Right cardiac atrium (tissue), 5 donors: ENCODE measurements at places on chromosomes 4 and X. TPM values are rescaled to one million over a fixed set of nuclear protein-coding genes. Genes with fewer than 3 reads are reported as not detected.

GRCh38 chr4:178937130-178937529 is 1494.9 kb upstream of the AGA start:
- DNase-seq = no peak

DNA sequence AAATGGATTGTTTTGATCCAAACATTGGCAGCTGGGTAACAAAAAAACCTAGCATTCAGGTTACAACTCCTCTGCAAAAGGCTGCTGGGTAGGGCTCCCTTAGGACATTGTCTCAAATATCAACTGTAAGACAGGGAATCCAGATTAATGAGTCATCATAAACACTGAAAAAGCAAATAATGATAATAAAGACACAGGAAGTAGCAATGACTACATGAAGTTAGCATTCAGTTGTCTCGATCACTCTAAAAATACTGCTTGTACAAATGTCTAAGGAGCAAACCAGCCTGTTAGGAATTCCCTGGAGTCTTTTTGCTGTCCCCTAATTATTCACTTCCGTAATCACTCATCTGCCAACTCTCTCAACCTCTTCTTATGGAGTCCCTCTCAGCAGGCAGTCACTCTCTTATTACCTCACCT is 259.2 kb downstream of the GPC3 start:
- no peak for DNase-seq

DNA sequence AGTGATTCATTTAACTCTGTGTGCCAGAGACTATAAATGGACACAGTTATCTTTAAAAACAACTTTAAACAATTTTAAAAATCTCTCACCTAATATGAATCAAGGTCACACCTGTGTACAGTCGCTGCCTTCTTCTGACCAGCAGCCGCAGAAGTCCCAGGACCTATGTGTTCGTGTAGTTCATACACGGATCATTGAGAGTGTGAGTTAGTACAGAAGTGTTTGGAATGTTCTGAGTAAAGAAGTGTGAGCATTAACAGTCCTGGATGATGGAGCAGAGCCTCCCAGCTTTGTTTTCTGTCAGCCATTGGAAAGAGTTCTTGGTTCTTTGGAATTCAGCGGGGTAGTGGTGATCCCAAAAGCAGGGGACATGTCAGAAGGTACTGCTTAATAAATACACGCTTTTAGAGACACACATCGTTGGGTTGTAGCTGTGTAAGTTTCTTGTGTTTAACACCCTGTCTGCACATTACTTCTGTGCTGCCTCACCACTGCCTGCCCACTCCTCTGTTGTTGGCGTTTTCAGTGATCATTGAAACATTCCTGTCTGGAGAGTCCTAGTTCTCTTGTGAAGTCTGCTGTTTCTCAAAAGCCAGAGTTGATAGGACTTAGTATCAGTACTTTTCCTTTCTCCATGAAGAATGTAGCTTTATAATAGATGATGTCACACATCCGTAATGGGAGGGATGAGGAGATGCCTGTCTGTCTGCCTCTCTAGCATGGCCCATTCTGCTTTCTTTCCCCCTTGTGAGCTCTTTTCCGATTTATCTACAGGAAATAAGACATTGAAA is 90.6 kb downstream of the PTTG2 start:
- no peak for DNase-seq

GRCh38 chrX:77694491-77694890 is 91.5 kb downstream of the ATRX start:
- no peak for DNase-seq

ASB9 gene
- 0.96 TPM for total RNA-seq

- no peak for DNase-seq
These were observed 9.8 kb upstream of the SLC7A11 start for GRCh38 chr4:138251938-138252337.

DNA sequence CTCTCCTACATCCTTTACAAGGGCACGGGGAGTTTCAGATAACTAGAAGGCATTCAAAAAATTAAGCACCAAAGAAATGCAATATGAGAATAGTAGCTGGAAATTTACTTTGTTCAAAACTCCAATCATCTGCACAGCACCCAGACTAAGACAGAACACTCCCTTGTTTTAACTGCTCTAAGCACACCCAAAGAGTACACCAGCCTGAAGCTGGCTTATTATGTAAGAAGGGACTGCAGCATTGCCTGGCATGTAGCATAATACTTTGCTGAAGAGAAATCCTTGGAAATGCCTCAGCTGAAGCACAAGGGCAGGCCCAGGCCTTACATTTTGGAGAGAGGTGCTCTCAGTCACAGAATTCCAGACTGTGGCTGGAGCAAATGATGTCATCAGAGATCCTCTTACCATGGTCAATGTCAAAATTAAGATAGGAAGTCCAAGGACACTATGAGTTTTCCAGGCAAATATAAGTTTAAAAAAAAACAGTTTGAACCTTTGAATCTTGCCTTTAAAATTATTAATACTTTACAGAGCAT is 14.8 kb downstream of the ARHGEF6 start:
- no peak for DNase-seq

SCD5 gene
- total RNA-seq = 14.2 TPM

- DNase-seq = no peak
These were observed 12.3 kb upstream of the GRIA3 start for GRCh38 chrX:123171781-123172180.
